CD4-positive, alpha-beta T cell treated with Interleukin-17A for 4 hours (primary cell): ENCODE measurements at places on chromosomes 7 and 10.
A peak's percentile ranks its signal among the peaks of the same experiment; 100 is the strongest.

DNA sequence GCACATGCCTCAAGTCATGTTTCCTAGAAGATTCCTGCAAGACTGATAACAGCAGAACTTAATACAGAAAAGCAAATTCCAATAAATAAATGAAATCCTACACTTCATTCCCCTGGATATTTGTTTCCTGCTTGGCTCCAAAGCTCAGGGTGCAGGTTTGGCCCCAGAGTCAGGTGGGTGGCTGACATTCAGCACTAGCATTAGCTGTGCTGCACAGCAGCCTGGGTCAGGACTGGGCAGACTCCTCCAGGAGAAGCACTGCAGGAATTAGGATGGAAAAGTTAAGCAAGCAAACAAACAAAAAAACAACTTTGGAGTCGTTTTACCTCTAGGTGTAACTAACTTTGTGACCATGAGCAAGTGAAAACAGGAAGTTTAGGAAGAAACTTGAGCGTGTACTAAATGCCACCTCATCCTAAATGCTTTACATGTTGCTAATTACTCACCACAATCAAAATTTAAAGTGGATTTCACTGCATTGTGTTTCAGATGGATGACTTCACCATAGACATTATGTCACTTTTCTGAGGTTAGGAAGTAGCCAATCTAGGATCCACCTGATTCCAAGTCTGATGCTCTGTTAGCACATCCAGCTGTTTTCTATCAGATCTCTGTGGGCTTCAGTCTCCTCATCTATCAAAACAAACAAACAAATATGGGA lies 239.4 kb downstream of the C7orf25 start:
- no peak for DNase-seq

GRCh38 chr10:71900441-71901180 lies 49.6 kb upstream of the PSAP start:
- DNase-seq, result no peak

DNA sequence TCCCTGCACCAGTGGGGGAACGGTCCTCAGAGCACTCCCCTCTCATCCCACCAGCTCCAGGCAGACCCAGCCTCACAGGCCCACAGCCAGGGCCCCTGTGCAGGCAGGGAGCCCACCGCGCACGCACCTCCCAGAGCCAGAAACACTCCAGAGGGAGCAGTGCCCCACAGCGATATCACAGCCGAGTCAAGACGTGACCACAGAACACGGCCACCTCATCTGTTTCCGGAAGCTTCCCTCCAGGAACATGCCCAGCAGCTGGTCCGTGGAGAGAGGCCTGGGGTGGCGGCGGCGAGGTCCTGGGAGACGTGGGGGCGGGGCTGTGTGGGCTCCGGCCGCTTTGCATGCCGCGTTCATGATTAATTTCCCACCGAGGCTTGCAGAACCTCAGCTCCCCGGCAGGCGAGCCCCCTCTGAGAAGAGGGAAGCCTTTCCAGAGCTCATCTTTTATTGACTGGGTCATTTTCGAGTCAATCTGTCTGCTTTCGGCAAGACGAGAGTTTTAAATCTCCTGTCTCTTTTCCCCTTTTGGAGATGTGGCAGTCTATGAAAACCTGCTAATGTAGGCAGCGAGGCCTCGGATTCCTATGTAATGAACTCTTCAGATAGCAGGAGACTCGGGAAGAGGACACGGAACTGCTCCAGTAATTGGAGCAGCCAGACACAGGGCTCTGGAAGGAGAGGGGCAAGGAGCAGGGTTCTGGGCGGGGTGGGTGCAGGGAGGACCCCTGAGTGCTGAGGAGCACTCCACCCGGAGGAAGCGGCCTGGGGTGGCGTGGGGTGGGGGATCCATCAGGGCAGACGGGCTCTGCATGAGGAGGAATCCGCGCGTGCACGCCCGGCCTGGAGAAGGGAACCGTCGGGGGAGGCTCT lies 242.8 kb downstream of the ELFN1 start:
- DNase-seq, result no peak

- DNase-seq, result no peak
Observed at GRCh38 chr10:72162978-72163377, 52.8 kb upstream of the ANAPC16 start.

GRCh38 chr10:124648131-124648475 lies 96.1 kb downstream of the FAM53B start:
- DNase-seq, result no peak

DNA sequence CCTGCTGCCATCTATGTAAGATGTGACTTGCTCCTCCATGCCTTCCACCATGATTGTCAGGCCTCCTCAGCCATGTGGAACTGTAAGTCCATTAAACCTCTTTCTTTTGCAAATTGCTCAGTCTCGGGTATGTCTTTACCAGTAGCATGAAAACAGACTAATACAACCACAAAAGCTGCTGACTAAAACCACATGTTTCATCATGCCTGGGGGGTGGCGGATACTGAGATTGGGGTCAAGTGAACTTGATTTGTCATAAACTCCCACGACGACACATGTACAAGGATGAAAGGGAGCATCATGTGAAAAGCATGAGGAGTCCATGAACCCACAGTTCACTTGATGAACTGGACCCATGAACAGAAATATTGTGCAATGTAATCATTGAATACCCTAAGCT lies 134.9 kb upstream of the ANK3 start:
- DNase-seq, result no peak

DNA sequence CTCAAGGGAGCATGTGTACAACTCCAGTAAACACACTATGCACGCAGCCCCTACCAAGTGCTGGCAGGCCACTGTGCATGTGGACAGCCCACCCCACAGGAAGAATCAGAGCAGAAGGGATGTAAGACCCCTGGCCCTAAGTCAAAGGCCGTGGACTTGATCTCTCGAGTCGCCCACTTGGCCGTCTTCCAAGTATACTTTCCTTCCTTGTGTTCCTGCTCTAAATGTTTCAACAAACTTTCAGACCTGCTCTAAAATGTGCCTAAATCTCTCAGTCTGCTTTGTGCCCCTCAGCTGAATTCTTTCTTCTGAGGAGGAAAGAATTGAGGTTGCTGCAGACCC lies 21.1 kb upstream of the NOM1 start:
- DNase-seq, result no peak

GRCh38 chr10:43939389-43939938 lies 290.8 kb upstream of the ZNF32 start:
- no peak for DNase-seq

DNA sequence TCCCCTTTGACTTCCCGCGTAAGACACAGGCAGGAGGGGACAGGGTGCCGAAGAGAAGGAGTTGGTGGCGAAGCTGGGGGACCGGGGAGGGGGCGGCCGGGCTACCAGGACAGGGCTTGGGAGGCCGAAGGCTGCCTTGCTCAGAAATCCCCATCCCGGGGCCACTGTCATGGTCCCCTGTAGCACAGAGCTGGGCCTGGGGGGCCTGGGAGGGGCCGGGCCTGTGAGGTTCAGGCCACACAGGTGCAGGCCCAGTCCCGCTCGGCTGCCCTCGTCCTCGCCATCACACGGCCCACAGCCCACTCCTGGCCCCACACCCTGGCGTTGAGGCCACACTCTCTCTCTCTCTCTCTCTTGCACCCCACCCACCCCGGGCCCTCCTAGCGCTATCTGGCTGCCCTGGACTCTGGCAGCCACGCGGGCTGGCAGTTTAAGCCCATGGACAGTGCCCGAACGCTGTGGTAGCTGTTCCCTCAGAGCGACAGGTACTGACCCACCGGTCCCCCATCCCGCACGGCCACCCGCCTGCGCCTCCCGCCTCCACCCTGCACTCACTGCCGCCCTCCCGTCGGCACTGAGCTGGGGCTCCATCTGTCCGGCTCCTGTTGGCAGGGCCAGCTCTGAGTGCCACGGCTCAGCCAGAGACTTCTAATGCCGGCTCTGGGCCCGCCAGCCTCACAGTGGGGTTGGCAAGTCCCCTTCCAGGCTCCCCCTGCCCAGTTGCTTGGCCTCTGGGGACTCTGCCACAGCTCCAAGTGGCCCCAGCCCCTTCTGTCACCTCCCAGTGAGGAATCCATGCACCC lies 28.0 kb downstream of the TTYH3 start:
- no peak for DNase-seq

- DNase-seq, result no peak
Observed at GRCh38 chr7:56079450-56080185, 13.1 kb downstream of the PHKG1 start.

- DNase-seq, result no peak
Observed at GRCh38 chr10:132462463-132463332, 65.7 kb downstream of the PWWP2B start.

DNA sequence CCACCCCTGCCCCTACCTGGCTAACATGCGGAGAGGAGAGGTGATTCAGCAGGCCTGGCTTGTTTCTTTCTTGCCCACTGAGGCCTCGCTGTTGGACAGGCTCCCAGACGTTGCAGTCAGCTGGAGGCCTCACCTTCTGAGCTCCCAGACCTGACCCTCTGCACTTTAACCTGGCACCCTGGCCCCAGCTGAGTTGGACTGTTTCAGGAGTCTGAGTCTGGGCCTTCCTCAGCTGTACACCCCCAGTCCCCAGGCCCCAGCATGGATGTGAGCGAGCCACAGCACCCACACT lies 35.0 kb downstream of the UNC5B start:
- no peak for DNase-seq

DNA sequence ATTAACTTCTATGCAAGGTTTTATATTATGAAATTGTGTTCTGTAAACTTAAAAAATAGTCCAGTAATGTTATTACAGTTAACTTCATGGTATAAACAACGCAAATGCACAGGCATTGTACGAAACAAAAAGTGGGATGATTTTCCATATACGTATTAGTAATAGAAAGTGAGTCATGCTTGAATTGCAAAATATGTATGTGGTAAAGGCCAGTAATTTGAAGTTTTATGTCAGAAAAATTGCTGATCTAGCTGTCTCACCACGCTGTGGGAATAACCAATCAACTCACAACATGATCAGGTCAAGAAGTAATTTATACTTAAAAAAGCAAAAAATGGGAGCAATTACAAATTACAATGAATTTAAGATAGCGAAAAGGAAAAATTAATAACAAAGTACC lies 37.0 kb upstream of the GLI3 start:
- no peak for DNase-seq

DNA sequence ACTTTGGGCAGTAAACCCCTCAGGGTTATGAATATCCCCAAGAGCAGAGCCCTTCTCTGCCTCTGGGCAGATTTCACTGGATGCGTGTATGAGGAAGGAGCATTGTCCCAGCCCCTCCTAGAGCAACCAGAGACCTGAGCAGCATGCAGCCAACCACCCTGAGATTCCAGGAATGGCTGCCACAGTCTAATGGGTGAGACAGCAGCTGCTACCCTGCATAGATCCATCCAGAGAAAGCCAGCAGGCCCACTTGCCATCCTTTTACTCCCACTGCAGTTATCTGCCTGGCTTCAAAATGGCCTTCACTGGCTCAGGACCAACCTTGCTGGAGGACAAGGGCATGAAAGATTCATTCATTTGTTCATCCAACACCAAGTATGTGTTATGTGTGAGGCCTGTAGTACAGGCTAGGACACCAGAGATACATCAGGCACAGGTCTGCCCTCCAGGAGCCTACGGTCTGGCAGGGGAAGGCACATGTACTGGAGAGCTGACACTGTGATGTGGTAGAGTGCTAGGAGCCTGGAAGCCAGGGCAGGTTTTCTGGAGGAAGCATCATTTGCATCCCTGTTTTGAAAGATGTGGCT lies 26.2 kb upstream of the C10orf105 start:
- no peak for DNase-seq

GRCh38 chr10:130411496-130412085 lies 275.4 kb downstream of the GLRX3 start:
- DNase-seq, result no peak

DNA sequence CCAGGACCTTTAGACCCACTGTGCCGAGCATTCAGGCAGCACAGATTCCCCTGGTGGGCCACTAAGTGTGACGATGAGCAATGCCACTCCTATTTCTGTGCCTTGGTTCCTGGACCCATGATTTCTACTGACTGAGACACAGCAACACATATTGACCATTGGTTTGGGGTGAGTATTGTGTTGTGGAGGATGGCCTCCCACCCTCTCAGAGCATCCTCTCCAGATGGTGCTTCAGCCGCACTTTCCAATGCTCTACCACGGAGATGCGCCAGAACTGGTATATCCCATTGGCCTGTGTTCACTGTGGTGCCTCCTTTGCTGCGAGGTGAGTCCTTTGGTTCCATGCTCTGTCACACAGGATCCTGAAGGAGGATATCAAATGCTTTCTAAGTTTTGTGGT lies 10.1 kb upstream of the GDF10 start:
- no peak for DNase-seq

GRCh38 chr7:78571292-78571691 lies 772.7 kb downstream of the PHTF2 start:
- no peak for DNase-seq

GRCh38 chr7:129898502-129899160 lies 54.1 kb downstream of the UBE2H start:
- no peak for DNase-seq

DNA sequence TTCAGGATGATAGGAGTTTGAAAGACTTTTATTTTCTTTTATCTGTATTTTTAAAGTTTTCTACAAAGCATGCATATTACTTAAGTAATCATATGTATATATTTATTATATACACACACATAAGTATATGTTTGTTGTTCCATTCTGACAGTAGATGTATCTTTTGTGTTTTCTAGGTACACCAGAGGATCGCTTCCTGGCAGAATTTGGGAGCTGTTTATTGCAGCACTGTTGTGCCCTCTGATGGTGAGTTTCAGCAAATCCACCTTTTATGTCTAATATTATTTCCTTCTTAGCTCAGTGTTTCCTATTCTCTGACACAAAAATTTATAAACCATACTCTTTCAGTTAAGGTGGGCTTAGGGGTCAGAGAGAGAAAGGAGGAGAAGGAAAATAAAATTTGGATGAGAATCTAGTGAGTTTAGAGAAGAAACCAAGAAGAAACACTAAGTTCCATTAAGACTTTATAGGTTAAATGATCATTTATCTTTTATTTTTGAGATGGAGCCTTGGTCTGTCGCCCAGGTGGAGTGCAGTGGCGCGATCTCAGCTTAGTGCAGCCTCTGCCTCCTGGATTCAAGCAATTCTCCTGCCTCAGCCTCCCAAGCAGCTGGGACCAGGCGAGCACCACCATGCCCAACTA lies 59.2 kb upstream of the OIT3 start:
- peak; percentile 52 for DNase-seq

- DNase-seq, result no peak
Observed at GRCh38 chr7:95106401-95106800, 199.0 kb downstream of the PPP1R9A start.

DNA sequence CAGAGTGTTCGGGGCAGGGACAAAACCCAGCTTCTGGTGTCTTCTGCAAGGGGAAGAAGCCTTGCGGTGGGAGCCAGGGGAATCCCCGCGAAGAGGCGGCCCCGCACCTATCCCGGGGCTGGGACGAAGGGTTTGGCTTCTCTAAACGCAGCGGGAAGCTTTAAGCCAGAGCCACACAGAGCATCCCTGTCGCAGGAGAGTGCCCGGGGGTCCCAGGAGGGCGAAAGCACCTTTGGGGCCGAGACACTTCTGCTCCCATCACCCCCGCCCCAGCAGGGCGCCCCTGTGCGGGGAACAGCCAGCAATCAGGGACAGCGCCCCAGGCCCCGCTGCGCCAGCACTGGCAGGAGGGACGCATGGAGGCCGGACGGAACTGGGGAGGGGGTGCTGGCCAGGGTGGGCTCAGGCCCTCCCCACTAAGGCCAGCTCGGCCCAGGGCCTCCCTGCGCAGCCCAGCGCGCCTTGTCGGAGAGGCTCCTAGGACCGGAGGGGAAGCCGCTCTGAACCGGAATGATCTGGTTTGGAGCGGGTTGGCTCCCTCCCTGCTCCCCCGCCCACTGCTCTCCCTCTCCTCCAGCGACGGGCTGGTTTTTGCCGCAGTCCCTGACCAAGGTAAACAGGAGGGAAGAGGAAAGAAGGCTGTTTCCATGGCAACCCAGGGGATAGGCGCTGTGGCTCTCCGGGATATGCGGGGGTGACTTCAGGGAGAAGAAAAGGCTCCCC lies 63.9 kb downstream of the TMEM209 start:
- peak; percentile 57 for DNase-seq

GRCh38 chr10:69181433-69181832 lies 1.4 kb downstream of the SUPV3L1 start:
- no peak for DNase-seq
